ENCODE measurements at places on chromosomes 7 and 10.
A peak's percentile ranks its signal among the peaks of the same experiment; 100 is the strongest.

DNA sequence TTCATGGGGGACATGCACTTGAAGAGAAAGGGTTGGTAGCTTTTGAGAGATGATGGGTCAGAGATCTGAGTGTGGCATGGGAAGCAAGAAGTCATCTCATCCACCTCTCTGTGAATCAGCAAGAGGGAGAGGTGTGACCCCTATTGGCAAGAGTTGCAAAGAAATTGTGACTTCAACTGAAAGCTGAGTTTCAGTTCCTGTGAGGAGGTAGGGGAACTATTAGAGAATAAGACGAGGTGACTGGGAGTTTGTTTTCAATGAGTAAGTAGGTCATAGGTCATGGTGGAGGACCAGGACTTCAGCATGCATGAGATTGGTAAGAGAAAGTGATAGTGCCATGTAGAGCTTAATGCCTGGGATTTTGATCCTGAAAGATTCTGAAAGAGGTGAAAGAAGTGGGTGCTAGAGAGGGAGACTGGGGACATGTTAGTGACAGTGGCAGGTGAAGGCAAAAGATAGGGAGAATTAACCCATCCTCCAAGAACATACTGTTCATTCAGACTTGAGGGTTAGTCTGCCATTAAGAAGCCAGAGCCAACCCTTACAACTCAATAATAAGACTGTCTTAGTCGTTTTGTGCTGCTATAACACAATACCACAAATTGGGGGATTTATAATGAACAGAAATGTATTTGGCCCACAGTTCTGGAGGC is 75.5 kb upstream of the CAPZA2 start:
- no peak for DNase-seq

- no peak for DNase-seq
Measured at GRCh38 chr10:18021725-18022480, 70.2 kb downstream of the SLC39A12 start.

DNA sequence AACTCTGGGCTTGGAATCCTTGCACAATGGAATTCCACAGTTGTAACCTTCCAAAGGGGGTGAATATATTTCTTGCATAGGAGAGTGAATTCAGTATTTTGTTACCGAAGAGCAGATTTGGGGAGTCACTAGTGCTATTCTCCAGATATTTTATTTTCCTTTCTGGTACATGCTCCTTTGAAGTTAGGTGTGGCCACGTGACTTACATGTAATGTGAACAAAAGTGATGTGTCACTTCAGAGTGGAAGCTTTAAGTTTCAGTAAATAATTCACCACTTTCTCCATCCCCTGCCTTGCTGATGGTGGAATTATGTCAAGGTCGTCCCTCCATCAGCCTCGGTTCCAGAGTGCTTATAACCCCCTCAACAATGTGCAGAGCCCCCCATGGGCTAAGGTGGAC is 25.3 kb downstream of the ASNS start:
- DNase-seq, result no peak

GRCh38 chr10:118407777-118408176 is 65.7 kb upstream of the FAM204A start:
- DNase-seq, result no peak

DNA sequence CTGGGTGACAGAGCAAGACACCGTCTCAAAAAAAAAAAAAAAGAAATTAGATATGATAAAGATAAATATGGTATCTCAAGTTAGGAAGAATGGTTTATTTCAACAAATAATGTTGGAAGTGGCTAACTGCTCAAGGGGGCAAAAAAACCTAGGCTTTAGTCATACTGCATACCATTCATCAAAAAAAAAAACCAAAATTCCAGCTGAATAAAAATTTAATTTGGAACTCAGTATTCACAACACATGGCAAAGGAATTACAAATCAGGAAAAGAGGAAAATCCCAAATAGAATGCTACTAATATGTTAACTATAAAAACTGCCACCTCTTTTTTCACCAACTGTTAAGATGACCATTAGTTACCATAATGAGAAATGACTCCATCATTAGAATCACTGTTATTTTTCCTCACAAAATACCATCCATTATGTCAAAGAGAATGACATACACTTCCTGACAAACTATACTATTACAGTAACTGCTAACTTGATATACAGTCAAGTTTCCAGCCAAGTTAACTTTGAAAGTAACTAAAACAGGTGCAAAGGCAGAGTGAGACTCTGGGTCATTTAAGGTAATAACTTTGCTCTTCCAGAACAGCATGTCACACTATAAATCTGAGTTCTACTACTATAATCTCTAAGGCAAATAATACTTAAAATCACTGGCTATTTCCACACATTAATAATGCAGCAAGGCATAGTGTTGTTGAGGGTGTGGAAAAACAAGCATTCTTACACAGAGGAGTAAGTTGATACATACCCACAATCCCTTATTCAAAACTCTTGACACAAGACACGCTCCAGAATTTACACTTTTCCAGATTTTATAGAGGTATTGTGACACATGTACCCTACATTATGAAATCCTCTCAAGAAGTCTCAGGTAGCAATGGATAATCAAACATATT is 10.2 kb downstream of the KBTBD2 start:
- DNase-seq, result no peak

GRCh38 chr7:7765422-7765821 is 47.0 kb upstream of the RPA3 start:
- DNase-seq, result no peak

GRCh38 chr10:18321371-18321770 is 181.1 kb downstream of the CACNB2 start:
- no peak for DNase-seq

DNA sequence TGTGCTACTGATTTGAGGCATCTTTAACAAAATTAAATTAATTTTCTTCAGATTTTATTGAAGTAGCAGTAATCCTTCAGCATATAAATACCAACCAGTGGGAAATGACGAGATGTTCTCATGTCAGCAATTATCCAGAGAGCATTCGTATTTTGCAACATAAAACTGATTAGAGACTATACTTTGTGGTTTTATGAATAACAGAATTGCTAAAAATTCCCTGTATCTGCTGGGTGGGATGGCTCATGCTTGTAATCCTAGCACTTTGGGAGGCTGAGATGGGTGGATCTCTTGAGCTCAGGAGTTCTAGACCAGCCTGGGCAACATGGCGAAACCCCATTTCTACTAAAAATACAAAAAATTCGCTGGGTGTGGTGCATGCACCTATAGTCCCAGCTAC is 56.9 kb downstream of the ATAD1 start:
- DNase-seq, result no peak

- no peak for DNase-seq
Measured at GRCh38 chr7:107854989-107855388, 36.0 kb upstream of the DLD start.

DNA sequence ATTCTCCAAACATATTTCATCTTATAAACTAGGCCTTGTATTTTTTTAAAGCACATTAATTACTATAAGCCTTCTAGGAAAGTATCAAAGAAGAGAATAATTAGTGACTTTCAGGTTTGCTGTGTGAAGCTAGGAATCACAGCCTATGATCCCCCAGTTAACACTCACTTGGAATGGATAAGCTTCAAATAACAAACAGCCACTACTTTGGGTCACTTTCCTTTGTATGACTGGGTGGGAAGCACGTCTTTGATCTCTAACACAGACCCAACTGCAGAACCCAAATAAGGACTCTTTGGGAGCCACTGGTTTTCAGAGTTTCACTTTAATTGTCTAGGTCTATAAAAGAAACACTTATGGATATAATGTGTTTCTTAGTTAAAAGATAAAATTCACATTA is 769.3 kb downstream of the MAGI2 start:
- no peak for DNase-seq

GRCh38 chr7:37352974-37353948 is 95.4 kb downstream of the ELMO1 start:
- DNase-seq, result peak; percentile 61

DNA sequence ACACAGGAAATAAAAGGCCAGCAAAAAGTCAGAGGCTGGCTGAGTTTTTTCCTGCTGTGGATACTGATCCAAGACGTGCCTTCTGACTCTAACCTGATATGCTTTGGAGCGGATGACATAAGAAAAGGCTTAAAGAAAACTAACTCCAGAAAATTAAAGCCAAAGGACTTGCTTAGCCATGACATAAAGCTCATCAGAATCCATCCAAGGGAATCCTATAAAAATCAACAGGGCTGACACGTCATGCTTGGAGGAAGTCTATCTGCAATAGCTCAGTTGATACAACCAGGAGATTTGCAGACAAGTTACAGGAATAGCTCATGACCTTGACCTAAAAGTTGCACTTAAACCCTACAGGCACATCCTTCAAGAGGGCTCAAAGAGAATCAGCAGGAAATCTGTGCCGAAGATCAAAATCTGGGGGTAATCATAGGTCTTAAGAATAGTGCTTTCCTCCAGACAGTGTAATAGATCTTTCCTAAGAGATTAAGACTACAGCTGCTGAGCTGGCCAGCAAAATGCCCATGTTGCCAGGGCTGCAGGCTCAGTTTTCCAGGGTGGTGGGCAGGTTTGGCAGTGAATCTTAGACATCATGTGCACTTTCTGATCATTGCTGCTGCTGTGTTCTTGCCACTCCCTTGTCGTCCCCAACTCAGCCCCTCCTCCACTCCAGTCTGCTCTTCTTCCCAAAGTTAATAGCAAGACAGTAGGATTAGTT is 111.5 kb upstream of the SVIL start:
- DNase-seq, result no peak
